ENCODE measurements at places on chromosomes 2 and 18. TPM values are rescaled to one million over a fixed set of nuclear protein-coding genes. Genes with fewer than 3 reads are reported as not detected.

DNA sequence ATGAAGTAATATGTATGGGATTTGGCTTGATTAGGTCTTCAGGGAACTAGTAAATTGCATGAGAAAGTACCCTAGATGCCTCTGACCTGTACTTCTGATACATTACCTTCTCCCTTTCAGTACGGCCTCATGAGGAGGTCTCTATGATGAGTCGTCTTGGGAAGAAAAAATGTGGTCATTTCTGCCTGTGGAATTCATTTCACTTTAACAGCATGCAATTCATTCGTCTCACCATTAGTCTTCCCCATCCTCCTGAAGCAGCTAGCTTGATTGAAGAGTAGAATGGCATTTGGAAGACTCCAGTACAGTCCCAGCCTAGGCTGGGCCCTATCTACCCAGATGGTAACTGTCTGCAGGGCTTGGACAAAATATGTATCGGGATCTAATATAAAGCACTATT is 52.2 kb downstream of the TMX3 start:
- no peak for DNase-seq

GRCh38 chr2:176098366-176099158 is 1.0 kb upstream of the HOXD12 start:
- no peak for DNase-seq

- no peak for DNase-seq
Observed at GRCh38 chr18:65415098-65415497, 335.7 kb upstream of the CDH7 start.

DNA sequence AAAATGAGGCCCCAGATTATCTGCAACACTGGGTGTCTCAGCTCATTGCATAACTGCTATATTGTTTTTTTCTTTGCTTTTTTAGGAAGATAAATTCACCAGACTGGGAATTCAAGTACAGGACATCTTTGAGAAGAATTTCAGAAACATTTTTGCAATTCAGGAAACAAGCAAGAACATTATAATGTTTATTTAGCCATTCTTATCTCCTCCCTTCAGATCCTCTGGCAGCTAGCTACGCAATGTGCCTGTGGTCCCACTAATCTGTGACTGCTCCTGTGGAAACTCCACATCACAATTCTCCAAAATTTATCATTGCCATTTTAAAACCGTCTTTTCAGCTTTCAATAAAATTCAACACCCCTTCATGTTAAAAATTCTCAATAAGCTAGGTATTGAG is 126.8 kb downstream of the SP100 start:
- DNase-seq = no peak

DNA sequence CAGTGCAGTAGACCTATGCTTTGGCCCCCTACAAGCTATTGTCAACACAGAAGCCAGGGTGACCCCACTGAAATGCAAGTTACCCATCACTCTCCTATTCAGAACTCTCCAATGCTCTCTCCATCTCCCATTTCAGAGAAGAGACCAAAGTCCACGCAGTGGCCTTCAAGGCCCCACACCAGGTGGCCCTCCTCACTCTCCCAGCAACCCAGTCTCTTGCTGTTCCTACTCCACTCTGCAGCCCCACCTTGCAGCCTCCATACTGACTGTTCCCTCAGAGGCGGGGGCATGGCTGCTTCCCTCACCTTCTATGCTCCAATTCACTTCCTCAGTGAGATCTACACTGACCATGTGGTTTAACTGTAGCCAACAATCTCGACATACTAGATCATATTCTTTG is 313.3 kb downstream of the CELF4 start:
- DNase-seq = no peak

GRCh38 chr2:240303896-240304745 is 131.3 kb upstream of the GPC1 start:
- DNase-seq = no peak

- DNase-seq = no peak
Observed at GRCh38 chr2:230868947-230869913, 4.5 kb downstream of the ITM2C start.

DNA sequence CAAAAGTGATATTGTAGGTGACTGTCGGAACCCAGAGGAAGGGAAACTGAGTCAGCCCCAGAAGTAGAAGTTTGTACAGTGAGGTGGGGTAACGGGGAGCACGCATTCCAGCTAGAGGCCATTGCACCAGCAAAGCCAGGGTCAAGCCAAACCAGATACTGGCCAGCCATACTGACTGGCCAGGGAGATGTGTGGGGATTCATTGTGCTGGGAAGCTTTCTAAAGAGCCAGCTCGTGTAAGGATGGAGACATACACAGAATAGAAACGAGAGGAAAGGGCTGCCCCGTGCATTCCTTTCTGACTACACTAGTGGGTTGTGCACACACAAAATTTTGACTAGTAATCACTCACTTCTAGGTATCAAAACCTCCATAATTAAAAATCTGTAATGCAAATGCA is 175.3 kb upstream of the PID1 start:
- no peak for DNase-seq

- DNase-seq = no peak
Observed at GRCh38 chr18:39172695-39173421, 1607.3 kb upstream of the CELF4 start.

DNA sequence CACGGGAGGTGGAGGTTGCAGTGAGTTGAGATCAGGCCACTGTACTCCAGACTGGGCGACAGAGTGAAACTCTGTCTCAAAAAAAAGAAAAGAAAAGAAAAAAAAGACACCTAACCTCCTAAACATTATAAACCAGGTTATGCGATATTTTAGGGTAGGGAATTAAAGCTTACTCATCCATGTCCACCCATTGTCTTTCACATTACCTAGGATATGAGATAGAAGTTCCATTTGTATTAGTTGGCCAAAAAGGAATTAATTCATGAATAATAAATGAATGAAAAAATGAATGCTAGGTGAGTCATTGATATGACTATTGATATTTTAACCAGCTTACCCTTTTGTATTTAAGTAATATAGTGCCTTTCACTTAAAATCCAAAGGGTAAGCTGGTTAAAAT is 132.9 kb downstream of the FAM161A start:
- no peak for DNase-seq

DNA sequence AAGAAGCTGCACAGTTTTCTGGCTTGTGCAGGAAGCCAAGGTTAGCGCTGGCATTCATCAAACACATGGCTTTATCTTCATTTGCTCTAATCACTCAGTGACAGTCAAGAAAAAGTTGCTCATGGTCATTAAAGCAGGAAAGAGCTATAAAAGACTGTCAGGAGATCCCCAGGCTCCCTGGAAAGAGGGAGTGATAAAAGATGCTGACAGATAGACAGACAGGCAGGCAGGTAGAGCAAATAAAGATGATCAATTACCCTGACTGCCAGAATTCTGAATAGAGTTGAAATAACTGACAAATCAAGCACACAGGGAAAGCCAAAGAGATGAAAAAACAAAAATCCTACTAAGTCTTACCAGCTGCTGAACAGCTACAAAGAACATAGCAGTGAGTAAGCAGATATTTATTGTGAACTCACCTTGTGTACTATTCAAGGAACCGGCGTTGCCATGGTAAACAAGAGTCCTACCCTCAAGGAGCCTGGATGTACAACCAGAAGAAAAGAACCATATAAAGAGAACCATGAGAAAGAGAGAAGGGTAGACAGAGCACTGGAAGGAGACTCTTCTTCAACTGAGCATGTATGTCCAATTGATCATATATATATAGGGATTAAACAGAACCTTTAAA is 68.0 kb downstream of the RNF152 start:
- DNase-seq = no peak

DNA sequence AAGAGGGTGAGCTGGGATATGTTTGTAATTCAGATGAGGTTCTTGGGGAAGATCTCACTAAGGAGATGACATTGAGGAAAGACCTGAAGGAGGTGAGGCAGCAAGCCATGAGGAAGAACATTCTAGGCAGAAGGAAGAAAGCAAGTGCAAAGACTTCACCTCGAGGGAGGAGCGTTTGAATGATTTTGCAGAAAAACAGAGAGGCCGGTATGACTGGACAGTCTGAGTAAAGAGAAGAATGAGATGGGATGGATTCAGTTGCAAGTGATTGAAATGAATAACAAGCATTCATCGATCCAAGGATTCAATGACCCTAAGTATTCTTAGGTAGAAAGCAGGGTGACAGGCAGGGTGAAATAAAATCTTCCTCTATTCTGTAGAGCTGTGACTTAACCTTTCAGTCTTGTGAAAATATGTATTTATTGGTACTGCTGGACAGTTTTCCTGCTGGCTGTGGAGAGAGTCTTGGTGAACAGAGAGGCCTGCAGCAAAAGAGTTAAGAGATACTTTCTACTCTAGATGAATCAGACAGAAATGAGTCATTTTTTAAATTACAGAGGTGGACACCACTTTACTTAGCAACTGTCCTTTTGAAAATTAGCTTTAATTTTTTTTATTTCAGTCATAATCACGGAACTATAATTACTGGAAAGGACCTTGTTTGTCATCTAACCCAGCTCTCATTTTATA is 278.4 kb downstream of the LRRTM1 start:
- DNase-seq = no peak

- no peak for DNase-seq
Observed at GRCh38 chr2:11480406-11480805, 14.4 kb upstream of the E2F6 start.

DNA sequence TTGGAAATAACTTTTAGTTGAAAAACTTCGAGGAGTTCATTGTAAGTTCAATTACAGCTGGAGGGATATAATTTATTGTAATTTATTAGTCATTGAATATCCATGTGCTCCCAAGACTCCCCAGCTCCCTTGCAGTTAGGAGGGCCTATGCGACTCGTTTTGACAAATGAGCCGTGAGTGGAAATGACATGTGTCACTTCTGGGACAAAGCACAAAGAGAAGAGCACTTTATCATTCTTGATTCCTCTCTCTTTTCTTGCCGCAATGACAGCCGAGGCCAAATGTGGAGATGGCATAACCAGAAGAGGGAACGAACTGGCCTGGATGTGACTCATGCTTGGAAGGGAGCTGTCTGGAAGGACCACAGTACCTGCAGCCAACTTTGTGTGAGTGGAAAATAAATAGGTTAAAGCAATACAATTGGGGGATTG is 44.2 kb upstream of the ITSN2 start:
- no peak for DNase-seq

DNA sequence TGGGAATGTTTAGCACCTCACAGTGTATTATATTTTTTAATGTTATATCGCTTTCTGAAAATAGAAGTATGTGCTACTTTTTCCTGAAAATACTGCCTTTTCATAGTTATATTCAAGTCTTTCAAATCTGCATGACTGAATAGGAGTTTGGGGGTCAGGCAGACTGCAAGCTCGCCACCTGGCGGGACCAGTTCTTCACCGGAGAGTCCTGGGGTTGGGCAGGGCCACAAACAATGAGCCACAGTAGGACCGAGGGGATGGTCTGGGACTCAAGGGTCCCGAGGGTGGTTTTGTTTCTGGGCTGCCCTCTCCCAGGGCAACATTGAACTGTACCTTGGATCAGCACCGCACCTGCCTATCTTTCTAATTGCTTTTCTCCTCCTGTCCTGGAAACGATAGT is 70.6 kb downstream of the VWA3B start:
- no peak for DNase-seq

- no peak for DNase-seq
Observed at GRCh38 chr18:78679613-78680260, 299.9 kb upstream of the SALL3 start.

Gene ERICH2
- not detected for total RNA-seq

Gene INPP1
- total RNA-seq = 14.3 TPM

Gene PSTPIP2
- total RNA-seq = 7.1 TPM

Gene MARCHF4
- total RNA-seq = 0.86 TPM

Gene PRLH
- total RNA-seq = not detected

Gene KATNAL2
- total RNA-seq = 8.7 TPM

Gene LTBP1
- total RNA-seq = 30.2 TPM

Gene SP140
- not detected for total RNA-seq

Gene ALK
- 2.1 TPM for total RNA-seq

Gene FSHR
- total RNA-seq = not detected

Gene KCNF1
- total RNA-seq = 1.1 TPM

Gene ARL4C
- 29.5 TPM for total RNA-seq

Gene RNU2-63P
- 24.6 TPM for total RNA-seq

All from neural crest cell (in vitro differentiated cells).